ENCODE measurements at places on chromosomes 11 and 22.

DNA sequence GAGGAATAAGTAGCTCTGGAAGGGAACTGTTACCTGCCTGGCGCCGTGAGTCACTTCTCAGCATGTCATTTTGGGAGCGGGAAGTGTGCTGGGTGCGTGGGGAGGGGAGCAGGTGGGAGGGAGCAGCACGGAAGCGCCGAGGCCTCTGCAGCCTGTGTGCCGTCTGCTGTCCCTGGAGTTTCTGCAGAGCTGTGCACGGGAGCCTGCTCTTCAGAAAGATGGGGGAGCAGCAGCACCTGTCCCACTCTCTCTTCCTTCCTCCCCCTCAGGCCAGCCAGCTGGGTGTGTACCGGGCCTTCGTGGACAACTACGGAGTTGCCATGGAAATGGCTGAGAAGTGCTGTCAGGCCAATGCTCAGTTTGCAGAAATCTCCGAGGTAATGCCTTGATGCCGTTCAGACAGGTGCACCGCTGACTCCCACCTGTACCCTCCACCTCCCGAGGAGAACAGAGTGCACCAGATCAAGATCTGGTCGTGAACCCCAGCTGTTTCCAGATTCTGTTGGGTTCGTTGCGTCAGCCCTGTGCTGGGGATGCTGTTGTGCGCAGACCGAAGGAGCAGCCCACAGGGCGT lies 87.9 kb downstream of the BCR start:
- DNase-seq: no peak

DNA sequence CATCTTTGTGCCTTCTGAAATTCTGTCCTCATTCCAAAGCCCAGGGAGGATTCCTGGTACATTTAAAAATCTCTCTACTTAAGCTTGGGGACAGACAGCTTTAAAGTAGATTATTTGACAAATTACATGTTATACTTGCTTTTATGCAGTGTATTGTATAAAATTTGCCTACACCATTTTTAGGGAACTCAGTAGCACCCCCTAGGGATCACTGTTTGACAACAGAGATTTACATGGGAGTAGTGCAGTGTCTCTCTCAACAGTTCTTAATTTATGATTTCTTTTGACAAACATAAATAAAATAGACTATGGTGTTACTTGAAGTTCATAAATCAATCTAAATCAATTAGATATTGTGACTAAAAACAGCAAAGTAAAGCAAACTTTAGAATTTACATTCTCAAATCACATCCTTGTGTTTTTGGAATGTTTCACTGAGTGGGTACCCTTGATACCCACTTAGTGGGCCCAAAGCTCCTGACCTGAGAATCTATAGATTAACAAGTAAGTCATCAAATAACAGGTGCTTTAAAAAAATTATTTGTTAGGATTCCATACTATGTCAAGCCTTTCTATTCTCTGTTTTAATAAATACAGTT lies 428.8 kb downstream of the DYNC2H1 start:
- DNase-seq: no peak

- no peak for DNase-seq
Measured at GRCh38 chr11:78925387-78925786, 350.7 kb upstream of the NARS2 start.

- no peak for DNase-seq
Measured at GRCh38 chr11:35166369-35167360, 27.7 kb downstream of the CD44 start.

GRCh38 chr11:3824714-3825472 lies 15.9 kb downstream of the RHOG start:
- DNase-seq: no peak

All from SHP77 treated with DMSO at 0.1 percent for 48 hours (cell line).